ENCODE measurements at places on chromosomes 12 and 14. TPM values are rescaled to one million over a fixed set of nuclear protein-coding genes. Genes with fewer than 3 reads are reported as not detected.

GIT2 gene
- total RNA-seq: 19.2 TPM

KRT79 gene
- total RNA-seq: not detected

TPPP2 gene
- total RNA-seq: not detected

GLIPR1 gene
- 50.4 TPM for total RNA-seq

TMEM120B gene
- total RNA-seq: 5.5 TPM

GRCh38 chr12:27394676-27395075 lies 51.9 kb upstream of the SMCO2 start:
- no peak for DNase-seq

DNA sequence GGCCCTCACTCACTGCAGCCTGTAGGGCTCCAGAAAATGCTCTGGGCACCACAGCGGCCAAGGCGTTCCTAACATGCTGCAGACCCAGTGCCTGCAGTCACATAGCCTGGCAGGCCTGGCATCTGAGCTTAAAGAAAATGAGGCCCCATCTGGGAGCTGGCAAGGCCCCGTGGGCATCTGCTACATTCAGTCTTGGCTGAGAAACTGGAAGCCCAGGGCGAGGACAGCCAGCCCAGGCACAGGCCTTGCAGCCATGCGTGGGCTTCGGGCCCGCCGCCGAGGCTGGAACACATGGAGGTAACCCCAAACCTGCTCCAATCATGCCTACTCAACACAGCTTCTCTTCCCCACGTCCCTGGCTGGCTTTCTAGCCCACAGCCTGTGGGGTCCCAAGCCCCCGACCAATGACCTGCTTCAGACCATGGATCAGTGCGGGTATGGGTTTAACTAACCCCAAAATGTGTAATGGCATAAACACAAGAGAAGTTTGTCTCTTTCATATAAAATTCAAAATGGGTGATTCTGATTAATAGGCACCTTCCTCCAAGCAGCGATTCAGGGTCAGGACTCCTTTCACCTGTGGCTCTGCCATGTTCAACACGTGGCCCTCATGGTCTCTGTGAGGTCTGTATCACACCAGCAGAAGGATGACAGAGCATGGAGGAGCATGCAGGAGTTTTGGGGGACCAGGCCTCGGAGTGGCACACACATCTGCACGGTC lies 6.4 kb downstream of the NGB start:
- no peak for DNase-seq

DNA sequence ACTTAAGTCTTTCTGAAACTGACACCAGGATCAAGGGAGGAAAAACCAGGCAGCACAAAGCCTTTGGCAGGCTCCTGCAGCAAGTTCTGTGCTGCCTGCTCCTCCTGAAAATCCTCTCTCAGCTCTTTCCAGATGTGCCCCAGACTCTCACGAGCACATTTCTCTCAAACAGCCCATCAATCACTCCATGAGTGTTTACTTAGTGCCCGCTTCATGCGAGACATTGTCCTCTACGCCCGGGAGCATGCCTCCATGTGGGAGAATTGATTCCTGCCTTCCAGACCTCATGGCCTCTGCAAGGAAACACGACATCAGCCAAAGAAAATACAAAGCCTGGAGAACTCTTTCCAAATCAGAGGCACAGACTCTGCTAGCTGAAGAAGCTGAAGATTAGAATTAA lies 46.5 kb upstream of the TSPAN11 start:
- DNase-seq: no peak

DNA sequence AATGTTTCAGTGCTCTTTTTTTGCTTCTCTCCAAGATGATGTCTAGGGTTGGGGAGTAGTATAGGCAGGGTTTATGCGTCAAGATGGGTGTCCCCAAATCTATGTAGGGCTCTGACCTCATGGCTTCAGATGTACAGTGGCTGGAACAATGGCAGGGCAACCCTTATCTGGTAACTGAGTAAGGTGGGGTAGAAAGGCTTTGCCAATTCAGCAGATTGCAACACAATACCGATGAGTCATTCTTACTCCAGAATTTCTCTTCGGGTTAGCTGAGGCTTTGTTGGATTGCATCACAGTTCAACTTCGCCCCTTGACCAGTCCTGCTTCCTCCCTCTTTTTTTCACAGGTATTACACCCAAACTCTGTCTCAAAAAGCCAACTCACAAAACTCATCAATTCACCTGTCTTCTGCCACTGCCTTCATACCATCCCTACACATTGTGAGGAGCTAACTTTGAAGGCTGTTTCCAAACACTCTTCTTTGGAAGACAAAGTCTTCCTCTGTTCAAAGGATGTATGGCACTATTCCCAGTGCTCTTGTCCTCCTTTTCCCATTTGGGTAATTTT lies 190.2 kb upstream of the CNOT2 start:
- peak; percentile 80 for DNase-seq

- DNase-seq: no peak
Measured at GRCh38 chr12:111850526-111850925, 8.5 kb downstream of the MAPKAPK5 start.

DNA sequence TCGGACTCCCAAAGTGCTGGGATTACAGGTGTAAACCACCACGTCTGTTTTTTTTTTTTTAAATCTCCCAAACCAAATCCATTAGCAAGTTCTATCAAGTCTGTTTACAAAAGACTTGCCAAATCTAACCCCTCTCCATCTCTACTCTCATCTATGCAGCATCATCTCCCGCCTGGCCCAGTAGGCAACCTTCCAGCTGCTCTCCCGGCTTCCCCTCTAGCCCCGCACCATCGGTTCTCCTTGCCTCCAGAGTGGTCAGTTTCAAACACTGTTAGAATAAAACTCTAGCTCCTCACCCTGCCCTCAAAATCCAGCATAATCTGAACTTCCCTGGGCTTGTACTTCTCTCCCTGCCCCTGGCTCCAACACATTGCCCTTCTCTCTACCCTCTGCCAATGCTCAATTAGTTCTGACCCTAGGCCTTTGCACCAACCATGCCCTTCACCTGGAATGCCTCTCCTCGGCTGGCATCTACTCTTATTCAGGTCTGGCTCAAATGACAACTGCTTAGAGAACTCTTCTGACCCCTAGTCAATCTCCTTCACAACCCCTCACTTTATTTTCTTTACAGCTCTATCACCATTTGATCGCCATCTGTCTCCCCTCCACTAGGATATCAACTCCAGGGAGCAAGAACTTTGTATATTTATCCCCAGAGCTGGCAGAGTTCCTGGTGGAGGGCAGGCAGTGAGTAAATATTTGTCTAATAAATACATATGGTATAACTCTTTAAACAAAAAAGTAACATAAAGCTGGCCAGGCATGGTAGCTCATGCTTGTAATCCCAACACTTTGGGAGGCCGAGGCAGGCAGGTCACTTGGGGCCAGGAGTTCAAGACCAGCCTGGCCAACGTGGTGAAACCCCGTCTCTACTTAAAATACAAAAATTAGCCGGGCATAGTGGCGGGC lies 4.9 kb downstream of the WSB2 start:
- DNase-seq: no peak

DNA sequence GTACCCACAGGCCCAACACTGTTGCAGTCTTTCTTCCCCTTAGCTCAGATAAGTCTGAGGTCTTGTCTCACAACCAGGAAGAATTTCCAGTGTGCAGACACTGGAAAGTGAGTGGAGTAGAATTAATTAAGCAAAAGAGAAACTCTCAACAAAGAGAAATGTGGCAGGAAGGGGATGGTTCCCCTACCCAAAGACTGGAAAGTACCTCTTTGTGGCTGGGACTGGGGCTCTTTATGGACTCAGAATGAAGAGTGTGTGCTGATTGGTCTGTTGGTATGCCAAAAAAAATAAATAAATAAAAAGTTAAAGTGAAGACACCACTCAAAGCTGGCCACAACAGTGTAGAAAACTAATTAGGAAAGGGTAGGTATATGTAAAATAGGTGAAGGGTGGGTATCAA lies 26.4 kb downstream of the GLIPR1L1 start:
- DNase-seq: no peak

- no peak for DNase-seq
Measured at GRCh38 chr14:23020143-23021128, 10.5 kb upstream of the C14orf93 start.

GRCh38 chr14:61034416-61035120 lies 53.5 kb downstream of the SLC38A6 start:
- no peak for DNase-seq

DNA sequence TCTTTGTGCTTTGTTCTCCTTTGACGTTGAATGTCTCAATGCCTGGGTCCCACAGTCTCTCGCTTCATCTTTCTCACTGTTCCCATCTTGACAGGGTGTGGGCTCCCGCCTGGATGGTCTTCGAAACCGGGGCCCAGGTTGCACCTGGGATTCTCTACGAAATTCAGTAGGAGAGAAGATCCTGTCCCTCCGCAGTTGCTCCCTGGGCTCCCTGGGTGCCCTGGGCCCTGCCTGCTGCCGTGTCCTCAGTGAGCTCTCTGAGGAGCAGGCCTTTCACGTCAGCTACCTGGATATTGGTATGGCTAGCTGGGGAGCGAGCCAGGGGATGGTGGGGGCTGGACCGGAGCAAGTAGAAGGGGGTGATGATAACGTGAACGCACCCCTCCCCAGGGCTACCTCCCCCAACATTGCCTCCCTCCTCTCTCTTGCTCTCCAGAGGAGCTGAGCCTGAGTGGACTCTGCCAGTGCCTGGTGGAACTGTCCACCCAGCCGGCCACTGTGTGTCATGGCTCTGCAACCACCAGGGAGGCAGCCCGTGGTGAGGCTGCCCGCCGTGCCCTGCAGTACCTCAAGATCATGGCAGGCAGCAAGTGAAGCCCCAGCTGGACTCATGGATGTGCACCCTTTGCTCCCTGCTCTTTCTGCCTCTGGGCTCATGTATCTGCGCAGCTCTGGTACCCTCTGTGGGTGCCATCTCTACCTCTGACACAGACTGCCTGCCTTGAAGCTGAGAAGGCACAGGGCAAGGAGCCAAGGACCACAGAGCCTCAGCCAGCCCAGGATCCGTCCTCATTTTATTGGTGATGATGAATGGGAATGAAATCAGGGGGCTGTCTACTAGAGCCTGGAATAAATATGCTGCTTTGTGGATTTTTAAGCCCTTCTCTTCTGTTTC lies 1.5 kb downstream of the NPFF start:
- no peak for DNase-seq

GRCh38 chr14:77198561-77198960 lies 17.0 kb downstream of the TMEM63C start:
- no peak for DNase-seq

DNA sequence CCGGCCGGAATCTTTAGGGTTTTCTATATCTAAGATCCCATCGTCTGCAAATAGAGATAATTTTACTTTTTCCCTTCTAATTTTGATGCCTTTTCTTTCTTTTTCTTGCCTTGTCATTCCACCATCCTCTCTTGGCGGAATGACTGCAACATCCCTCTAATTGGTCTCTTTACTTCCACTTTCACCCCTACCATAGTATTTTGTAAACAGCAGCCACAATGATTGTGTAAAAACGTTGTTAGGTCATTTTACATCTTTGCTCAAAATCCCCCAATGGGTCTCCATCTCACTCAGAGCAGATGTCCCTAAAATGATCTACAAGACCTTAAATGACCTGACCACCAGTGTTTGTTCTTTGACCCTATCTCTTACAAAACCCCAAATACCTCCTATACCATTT lies 80.0 kb upstream of the STAC3 start:
- no peak for DNase-seq

- no peak for DNase-seq
Measured at GRCh38 chr12:109678719-109679118, 34.9 kb upstream of the FAM222A start.

DNA sequence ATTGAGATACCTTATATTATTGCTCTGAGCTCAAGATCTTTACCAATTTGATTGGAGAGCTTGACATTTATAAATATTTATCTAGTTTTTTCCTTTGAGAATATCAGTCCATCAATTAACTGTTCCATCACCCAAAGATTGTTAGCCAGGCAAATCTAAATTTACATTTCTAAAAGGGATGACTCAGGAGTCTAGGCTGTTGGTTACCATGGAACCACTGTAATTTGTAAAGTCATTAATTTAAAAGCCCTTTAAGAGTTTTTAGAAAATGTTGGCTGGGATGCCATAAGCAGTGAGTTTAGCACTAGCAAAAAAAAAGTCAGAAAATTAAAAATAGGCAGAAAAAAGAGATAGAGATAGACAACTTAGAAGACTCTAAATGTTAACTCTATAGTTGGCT lies 19.5 kb upstream of the SERPINA1 start:
- DNase-seq: no peak

- DNase-seq: peak; percentile 1
Measured at GRCh38 chr12:108193917-108194316, 64.8 kb downstream of the WSCD2 start.

DNA sequence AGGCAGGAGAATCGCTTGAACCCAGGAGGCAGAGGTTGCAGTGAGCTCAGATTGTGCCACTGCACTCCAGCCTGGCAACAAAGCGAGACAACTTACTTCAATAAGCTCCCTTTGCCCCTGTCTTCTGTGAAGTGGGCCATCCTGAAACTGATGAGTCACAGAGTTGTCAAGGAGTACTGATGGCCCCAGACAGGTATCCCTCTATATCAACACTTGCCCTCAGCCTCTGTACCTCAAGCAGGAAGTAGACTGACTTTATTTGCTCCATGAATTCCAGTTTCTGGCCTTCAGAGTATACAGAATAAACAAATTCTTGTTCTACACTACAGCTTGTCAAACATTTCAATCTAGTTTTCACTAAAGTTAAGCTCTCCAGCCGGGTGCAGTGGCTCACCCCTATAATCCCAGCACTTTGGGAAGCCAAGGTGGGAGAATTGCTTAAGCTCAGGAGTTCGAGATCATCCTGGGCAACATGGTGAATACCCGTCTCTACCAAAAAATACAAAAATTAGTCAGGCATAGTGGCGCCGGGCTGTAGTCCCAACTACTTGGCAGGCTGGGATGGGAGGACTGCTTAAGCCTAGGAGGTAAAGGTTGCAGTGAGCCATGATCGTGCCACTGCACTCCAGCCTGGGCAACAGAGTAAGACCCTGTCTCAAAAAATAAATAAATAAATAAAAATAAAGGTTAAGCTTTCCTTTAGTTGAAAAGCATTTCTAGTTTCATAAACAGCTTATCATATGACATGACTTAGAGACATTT lies 16.4 kb upstream of the LRP10 start:
- DNase-seq: no peak

DNA sequence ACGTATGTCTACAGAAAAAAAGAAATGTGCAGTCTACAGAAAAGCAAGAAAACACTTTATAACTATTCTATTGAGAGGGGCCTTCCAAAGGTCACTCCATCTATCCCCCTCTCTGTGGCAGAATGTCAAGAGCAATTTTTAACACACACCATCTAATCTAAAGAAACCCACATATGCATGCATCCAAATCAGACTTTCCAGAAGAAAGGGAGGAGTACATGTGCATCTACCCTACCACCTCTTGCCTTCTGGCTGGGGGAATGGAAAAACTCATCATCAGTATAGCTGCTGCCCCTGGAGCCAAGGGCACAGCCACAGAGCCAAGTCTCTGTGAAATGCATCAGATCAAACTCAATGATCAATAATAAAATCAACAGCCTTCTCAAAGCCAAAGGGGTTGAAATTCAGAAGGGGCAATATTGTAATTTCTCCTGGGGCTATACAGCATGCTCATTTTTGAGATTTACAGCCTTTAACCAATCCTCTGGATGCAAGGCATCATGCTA lies 63.9 kb downstream of the ANO2 start:
- no peak for DNase-seq

DNA sequence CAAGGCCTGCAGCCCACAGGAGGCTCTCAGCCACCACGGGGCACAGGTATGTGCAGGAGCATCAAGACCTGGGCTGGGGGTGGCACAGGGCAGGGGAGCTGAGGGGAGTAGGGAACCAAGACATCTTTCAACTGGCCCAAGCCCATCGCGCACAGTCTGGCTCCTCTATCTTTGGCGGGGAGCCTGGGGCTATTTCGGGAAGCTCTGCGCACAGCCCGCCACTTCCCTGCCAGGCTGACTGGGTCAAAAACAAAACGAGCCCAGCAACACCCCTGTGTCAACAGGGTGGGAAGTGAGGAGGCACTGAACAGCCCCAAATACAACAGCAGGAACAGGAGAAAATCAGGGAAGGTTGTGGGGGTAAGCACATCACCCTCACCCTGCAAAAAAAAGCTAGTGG lies 83.9 kb downstream of the ARL6IP4 start:
- no peak for DNase-seq
